ENCODE measurements at places on chromosomes 16 and 17.

DNA sequence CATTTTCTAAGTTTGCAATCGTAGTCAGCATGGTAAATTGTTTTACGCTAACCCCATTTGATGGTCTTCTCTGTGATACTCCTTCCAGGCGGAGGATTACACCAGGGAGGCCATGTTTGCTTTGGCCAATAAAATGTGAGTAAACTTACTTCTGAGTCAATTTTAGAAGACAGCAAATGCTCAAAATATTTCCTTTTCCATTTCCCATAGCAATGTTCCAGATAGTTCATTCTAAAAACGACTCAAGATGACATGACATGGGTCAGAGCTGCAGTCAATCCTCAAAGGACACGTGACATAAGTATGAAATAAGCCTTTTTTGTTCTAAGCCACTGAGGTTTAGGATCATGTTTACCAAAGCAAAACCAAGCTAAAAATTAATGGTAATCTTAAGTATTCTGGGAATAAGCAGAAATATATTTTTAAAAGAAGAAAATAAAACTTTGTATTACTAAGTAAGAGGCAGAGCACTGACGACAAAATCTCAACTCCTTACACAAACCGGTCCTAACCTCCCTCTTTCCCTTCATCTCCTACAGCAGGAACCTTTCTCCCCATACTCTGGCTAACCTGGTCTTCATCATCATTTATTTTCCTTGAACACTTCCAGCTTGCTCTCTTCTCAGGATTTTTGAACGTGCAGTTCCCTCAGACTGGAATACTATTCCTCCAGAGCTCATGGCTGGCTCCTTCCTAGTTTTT is 266.2 kb downstream of the CEP112 start:
- peak; percentile 91 for DNase-seq

GRCh38 chr16:85573045-85573695 is 40.0 kb upstream of the GSE1 start:
- DNase-seq, result no peak

DNA sequence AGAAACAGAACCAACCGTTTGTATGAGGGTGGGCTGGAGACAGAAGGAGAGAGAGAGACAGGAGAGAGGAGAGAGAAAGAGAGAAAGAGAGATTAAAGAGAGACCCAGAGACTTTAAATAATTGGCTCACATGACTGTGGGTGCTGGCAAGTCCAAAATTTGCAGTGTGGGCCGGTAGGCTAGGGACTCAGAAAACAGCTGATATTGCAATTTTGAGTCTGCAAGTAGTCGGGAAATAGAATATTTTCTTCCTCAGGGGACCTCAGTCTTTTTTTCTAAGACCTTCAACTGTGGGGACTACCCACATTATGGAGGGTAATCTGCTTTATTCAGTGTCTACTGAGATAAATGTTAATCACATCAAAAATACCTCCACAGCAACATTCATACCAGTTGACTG is 1439.0 kb downstream of the CDH11 start:
- no peak for DNase-seq

- DNase-seq, result no peak
Measured at GRCh38 chr17:14730821-14731220, 429.9 kb downstream of the HS3ST3B1 start.

GRCh38 chr17:44773140-44773539 is 14.4 kb downstream of the ADAM11 start:
- no peak for DNase-seq

- no peak for DNase-seq
Measured at GRCh38 chr16:52535076-52535475, 11.9 kb downstream of the TOX3 start.

DNA sequence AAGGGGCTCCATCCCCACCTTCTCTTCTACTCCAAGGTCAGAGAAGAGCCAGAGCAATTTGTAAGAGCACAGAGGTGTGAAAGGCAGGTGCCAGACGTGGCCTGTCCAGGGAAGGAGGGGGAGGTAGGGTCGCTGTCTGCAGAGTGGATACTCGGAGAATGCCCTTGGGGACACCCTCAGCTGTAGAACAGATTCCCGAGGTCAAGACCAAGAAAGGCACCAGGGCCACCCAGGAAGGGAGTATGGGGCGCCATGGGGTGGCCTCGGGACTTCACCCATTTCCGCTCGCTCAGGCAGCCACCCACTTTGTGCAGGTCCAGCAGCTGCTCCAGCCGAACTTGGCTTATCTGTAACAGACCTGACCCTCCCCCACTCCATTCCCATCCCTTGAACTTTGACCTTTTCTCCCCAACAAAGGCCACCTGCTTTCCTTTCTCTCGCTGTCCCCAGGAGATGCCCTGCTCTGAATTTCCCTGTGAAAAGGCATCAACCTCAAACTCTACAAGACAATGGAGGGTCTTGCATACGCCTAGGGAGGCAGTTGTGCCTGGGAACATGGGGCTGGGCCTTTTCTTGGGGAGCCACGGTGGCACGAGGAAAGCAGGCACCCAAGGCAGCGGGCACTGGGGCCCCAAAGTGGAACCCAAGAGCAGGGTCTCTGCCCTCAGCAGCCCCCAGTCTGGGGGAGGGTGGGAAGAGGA is 11.3 kb upstream of the AXIN2 start:
- DNase-seq, result no peak

GRCh38 chr17:50532452-50533024 is at the start of gene EPN3:
Gene EPN3 (plus strand): TSS chr17:50532735. CDS start chr17:50536557, 3,822 bp downstream.
- no peak for DNase-seq

- DNase-seq, result no peak
Measured at GRCh38 chr16:359871-360697, 7.6 kb upstream of the AXIN1 start.

DNA sequence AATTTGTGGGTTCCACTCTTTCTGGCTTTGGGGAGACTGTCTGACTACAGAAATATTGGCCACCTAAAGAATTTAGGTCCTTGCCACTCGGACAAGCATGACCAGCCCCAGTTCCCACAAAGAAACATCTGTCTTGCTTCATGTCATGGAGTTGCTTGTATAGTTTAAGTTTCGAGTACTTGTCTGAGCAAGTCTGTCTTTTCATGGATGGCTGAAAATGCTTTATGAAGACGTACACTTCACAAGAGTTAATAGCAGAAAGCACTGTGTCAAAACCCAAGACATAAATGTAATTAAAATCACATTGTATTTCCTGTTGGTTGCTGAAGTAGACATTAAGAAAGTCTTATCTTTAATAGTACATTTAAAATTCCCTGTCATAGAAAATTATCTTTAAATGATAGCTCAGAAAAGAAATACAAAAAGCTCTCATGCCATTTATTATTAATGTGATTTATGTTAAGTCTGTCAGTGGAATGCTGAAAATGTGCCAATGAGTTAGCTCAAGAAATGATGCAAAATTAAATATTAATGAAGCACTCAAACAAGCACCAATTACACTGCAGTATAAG is 29.8 kb upstream of the XYLT2 start:
- DNase-seq, result no peak

- no peak for DNase-seq
Measured at GRCh38 chr17:39576187-39576586, 31.5 kb downstream of the NEUROD2 start.

- no peak for DNase-seq
Measured at GRCh38 chr16:76035689-76036088, 241.5 kb upstream of the CNTNAP4 start.

GRCh38 chr16:52756812-52757517 is 210.0 kb upstream of the TOX3 start:
- no peak for DNase-seq

GRCh38 chr16:4891886-4892216 is 44.6 kb downstream of the UBN1 start:
- no peak for DNase-seq

DNA sequence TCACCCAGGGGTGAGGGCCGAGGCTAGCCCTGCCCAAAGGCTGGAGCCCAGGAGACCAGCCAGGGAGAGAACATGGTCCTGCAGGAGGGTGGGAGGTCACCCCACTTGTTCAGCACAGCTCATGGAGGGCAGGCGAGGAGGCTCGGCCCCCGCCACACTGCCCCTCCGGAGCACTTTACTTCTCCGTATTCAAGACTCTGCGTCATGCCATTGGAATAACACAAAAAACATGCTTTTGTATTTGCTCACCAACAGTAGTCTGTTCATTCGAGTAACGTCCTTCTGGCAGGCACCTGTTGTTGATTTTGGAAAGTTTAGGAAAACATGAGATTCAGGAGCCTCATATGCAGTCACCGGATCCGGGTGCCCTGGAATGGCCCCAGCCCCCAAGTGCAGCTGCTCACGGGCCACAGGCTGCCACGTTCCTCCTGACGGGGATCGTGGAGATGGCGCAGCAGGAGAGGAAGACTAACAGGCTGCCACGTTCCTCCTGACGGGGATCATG is 81.1 kb upstream of the DNAH17 start:
- peak; percentile 64 for DNase-seq

GRCh38 chr17:45905814-45906213 is 11.5 kb downstream of the MAPT start:
- peak; percentile 26 for DNase-seq

DNA sequence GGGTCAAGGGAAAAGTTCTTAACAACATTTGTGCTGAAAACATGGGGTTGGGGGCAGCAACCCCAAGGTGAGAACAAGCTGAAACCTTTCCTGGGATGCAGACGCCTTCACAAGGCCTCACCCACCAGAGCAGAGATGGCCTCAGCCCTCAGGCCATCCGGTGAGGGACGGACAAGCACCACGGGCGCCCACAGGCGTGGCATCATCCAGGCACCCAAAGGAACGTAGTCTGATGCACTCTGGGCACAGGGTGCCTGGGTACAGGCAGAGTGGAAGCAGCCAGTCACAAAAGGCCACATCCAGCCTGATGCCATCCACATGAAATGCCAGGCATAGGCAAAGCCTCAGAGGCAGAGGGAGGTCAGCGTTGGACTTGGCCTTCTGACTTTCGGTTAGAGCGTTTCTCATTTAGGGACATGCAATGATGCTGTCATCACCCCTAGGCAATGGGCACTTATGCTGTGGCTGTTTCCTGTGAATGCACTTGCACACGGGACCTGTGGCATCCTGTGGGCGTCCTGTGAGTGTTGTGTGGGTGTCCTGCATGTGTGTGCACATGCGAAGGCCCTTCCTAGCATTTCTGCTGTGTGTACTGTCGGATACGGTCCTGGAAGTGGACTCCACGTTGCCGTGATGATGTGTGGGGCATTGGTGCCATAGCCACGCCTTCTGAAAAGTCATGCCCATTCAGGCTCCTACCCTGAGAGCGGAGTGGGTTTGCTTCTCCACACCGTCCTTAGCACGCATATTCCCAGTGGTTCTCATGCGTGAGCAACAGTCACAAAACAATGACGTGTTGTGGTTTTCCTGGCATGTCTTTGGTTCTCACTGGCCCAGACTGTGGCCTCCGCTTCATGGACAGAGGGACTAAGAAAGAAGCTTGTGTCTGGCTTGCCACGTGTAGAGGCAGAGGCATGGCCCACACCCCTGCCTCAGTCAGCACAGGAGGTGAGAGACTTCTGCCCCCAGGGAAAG is 52.7 kb upstream of the ZNF469 start:
- DNase-seq, result no peak

DNA sequence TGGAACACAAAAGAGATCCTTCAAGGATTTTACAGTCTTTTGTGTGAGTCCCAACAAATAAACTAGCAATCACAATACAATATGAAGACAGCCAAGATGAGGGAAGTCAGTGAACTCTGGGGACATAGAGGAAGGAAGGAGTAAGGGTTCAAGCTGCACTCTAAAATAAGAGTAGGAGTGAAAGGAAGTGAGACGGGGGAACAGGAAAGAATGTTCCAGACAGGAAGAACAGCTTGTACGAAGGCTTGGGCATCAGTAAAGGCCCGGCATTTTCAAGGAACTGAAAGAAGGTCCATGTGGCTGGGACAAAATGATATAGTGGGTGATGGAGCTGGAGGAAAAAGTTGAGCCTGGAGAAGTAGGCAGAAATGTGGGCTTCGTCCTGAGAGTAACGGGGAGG is 4.5 kb downstream of the CCL17 start:
- DNase-seq, result peak; percentile 62

DNA sequence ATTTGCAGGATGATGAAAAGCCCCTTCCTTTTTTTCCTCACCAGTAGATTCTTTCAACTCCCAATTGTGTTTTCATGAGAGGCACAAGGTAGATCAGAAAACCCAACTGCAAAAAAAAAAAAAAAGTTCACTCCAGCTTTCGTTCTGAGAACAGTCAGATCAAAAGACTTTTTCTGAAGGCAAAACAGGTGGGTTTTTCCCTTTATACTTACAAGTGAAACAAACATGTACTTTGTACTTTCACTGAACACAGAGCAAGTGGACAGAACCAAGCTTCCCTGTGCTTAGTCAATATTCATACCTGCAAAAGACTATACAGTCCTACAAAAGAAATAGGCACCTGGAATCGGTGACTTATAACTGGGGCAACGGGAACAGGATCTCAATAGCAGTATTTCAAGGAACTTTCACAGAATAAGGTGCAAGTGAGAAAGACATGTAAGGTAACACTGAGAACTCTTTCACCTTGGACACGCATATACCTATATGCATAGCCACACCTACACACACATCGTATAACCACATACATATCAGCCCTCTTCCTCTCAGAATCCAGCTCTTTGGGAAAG is 54.1 kb downstream of the TOX3 start:
- no peak for DNase-seq

DNA sequence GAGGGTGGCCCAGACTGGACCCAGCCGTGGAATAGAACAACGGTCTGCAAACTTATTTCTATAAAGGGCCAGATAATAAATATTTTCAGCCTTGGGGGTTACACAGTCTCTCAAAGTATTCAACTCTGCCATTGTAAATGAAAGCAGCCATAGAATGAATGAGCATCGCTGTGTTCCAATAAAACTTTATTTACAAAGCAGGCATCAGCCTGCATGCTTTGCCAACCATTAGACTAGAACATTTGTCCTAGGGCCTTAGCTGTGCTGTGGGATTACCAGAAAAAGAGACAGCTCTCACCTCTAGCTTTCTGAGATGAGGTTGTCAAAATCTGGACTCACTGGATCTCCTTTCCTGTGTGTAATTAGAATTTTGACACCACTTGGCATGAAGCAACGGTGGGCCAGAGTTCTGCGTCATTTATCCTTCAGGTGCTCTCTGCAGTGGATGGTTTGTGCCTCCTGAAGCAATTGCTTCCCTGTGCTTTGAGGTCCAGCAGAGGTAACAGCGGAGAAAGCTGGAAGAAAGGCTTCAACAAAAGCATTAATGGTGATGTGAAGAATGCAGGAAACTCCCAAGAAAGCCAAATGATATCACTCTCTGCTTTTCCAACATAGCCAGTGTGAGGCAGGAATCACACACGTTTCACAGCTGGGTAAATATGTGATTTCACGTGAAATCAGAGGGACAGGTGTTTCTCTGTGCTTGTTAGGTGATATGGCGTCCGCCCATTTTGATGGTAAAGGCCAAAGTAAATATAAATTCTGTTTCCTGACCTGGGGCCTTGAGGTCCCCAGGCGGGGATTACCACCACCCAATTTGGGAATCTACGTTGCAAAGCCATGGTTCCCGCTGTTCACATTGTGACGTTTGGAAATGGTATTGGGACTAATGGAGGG is 148.4 kb downstream of the PITPNC1 start:
- DNase-seq, result no peak

GRCh38 chr16:89565506-89566372 is 5.3 kb downstream of the RPL13 start:
- peak; percentile 43 for DNase-seq

- peak; percentile 53 for DNase-seq
Measured at GRCh38 chr17:42354956-42355843, 33.0 kb downstream of the STAT3 start.
